CD4-positive, alpha-beta T cell treated with Interleukin-6 for 4 hours (primary cell): ENCODE measurements at places on chromosomes 16 and 17.

GRCh38 chr17:41451154-41451728 lies 10.5 kb upstream of the KRT38 start:
- no peak for DNase-seq

- DNase-seq, result peak; percentile 51
Observed at GRCh38 chr17:75830164-75831031, 13.8 kb downstream of the UNC13D start.

DNA sequence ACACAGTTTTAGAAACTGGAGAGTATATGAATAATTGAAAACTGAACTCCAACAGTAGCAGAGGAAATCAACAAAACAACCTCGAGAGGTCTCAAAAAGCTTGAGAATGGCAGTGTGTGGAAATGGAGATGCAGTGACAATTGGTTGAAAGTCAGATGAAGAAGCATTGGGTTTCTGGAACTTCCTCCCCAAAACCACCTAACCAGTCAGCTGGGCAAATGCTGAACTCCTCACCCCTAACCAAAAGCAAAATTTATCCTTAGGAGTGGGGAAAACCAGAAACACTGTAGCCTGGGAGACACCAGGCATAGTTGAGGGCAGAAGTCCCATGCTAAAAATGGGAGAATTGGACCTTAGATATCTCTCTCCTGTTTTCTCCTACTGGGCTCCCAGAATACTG lies 109.9 kb downstream of the TANC2 start:
- DNase-seq, result no peak

DNA sequence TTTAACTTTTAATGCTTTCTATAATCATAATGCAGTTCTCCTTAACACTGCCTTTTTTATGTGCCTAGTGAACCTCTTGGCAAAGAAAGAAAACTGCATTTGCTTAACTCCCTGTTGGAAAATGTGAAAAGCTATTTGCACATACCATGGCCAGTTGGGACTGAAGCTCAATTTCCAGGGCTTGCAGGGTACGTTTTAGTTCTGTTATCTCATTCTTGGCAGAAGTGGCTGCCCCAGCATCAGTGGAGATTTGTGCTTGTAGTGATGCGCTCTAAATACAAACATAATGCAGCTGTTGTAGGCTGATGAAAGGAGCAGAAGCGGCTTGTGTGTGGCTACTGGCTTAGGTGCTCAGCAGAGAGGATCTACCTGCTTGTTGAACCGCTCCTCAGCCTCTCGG lies 3.7 kb downstream of the KRT24 start:
- DNase-seq, result no peak

GRCh38 chr16:54687043-54687899 lies 243.4 kb upstream of the IRX5 start:
- no peak for DNase-seq

DNA sequence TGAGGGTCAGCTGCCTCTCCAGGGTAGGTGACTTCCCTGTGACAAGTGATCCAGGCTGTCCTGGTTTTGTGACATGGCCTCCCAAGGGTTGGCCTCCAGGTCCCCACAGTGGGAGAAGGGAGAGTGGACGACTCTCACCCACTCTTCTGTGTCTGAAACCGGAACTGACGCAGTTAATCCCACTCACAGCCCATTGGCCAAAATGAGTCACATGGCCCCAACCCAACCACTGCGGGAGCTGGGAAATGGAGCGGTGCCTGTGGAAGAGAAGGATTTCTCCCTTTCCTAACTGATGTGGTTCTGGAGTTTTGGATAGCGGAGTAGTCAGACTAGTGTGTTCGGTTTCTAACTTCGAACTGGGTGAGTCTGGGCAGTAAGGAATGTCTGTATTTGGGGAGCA lies 79.4 kb downstream of the ABCC6 start:
- no peak for DNase-seq

DNA sequence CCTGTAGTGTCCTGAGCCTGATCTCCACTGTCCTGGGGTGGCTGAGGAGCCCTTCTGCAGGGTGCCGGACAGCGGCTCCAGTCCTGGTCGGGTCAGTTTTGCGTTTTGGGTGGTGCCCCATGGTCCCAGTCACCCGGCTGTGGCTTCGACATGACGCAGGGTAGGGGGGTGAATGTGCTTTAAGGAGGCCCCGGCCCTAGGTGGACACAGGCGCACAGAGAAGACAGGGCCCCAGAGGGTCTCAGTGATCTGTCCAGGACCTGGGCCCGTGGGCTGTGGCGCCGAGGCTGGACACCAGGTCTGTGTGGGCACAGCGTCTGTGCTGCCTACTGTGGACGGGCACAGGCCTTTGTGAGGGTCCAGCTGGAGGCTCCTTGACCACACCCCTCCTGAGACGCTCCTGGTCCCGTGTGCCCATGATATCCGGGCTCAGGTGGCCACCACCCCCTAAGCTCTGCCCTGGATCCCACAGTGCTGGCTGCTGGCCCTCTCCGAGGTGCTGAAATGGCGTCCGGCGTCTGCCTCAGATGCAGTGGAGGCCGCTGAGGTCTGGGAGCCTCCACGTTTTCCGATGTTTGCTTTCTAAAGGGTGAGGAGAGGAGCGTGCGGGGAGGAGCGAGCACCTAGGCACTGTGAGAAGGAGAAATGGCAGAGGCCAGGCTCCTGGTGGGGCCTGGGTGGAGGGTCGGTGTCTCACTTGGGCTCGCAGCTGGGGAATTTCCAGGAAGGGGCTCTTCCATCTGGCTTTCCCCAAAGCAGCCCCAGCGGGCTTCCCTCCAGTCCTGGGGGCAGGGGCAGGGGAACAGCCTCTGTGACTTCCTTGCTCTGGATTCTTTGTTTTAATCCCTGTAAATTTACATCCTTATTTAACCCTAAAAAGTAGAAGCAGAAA lies 56.1 kb upstream of the ACSF3 start:
- peak; percentile 29 for DNase-seq

DNA sequence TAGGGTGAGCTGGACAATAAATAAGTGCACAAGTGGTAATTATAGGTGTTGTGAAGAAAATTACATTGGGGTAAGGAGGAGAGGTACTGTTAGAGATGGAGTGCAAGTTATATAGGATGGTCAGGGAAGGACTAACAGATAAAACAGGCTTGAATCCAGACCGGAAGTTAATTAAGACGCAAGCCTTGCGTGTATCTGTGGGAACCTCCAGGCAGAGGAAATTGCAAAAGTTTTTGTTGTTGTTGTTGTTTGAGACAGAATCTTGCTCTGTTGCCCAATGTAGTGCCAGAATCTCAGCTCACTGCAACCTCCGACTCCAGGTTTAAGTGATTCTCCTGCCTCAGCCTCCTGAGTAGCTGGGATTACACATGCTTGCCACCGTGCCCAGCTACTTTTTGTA lies 2.4 kb upstream of the ZNF18 start:
- DNase-seq, result no peak

GRCh38 chr16:76818606-76819181 lies 372.3 kb upstream of the MON1B start:
- DNase-seq, result no peak

DNA sequence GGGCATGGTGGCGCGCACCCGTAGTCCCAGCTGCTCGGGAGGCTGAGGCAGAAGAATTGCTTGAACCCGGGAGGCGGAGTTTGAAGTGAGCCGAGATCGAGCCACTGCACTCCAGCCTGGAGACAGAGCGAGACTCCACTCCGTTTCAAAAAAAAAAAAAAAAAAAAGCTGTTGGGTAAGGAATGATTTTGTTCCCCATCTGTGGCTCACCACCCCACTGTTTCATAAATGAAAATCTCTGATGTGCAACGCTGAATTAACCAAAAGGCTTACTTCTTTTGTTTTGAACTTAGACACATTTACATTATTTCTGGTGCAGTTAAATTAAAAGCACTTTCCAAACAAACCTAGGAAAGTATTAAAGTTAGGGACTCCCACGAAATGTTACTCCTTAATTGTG lies 1.2 kb upstream of the METTL9 start:
- DNase-seq, result no peak

DNA sequence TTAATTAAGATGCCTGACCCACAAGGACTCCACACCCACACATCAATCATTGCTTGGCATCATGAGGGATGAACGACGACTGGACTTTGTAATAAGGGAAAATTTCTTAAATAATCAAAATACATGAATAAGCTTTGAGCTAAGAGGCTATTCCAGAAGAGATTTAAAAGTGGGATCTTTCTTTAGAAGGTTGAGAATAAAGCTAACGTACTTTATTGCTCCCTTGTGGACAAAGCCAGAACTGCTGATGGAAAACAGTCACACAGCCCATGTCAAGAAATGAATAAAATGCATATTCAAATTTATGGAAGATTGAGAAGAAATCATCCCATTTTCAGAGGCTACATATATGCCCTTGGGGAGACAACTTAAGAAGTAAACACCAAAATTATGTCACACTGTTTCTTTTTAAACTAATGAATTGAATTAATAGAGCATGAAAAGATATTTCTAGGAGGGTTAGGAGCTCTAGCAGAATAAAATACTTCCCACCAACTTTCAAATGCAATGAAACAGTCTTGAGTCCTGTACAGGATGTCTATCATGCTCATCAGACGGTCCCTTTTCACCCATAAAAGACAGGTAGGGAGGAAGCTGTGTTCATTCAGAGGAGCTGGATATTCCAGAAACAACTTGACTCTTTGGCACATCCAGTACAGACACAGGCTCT lies 60.2 kb upstream of the PHOSPHO1 start:
- DNase-seq, result peak; percentile 9

DNA sequence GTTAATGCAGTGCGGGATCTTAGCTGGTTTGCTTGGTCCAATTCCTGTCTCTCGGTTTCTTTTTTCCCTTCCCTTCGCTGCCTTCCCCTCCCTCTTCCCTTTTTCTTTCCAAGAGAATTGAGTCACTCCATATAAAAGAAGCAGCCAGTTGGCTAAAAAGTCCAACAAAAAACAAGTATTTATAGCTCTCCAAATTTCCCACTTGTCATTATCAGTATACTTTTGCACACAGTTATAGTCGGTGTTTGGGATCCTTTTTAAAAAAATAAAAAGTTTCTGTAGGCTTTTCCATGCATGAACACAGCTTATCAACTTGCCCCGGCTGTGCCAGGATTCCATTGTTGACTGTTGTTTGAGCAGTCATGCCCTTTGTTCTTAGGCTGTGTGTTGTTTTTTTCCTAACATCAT lies 24.9 kb downstream of the HMOX2 start:
- DNase-seq, result no peak

GRCh38 chr17:31680126-31680525 lies 178.9 kb downstream of the COPRS start:
- DNase-seq, result no peak

- no peak for DNase-seq
Observed at GRCh38 chr16:22885951-22886350, 72.0 kb downstream of the HS3ST2 start.

DNA sequence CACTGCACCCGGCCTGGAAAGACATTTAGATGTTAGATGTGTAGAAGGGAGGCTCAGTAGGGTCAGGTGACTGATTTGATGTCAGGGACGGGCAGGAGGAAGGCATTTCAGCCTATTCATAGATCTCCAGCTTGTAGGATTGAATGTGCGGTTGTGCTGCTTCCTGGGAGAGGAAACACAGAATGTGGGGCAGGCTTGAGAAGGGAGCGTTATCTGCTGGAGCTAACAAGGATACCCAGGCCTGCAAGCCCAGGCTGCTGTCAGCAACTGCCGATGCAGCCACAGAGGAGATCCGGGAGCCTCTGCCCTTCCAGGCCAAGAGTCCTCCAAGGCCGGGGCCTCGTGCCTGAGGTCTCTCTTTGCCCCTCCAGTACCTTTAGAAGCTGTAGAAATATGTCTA lies 205.6 kb downstream of the SPECC1 start:
- DNase-seq, result no peak

DNA sequence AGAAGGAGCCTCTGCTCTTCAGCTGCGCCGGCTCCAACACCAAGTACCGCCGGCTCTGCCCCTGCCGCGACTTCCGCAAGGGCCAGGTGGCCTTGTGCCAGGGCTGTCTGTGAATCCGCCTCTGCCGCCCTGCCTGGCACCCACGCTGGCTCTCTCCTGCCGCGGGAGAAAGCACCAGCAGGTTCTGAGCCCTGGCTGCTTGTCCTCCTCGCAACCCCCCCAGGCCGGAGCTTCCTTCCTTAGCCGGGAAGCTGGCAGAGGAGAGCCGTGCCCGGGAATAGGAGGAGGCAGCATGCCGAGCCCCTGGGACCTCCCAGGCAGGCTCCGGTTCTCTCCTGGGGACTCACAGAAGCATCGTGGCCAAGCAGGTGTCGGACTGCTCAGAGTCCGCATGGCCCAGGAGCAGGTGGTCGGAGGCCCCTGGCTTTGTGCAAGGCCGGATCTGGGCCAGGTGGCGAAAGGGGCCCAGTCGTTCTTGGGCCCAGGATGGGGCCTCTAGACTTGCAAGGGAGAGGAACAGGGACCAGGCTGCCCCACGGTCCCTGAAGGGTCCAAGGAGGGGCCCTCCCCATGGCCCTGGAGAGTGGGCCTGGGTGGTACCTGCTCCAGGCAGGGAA lies 80.6 kb downstream of the MGAT5B start:
- no peak for DNase-seq

DNA sequence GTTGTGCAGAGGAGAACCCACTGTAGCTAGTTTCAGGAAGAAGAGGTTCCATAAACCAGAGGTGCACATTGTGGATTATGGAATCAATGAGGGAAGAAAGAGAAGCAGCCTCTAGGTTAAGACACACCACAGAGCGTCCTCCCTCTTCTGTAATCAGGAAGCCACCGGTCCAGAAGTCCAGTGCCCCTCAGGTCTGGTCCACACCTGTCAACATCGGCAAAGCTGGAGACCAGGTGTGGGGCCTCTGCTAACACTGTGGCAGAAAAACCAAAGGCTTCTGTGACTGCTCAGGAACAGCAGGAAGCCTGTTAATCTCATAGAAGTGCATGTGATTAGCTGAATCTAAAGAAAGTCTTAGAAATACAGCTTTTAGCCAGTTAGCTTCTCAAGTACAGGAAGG lies 23.3 kb downstream of the LIMD2 start:
- DNase-seq, result no peak

- DNase-seq, result no peak
Observed at GRCh38 chr17:50238601-50239280, 35.5 kb upstream of the TMEM92 start.

- DNase-seq, result no peak
Observed at GRCh38 chr17:9226130-9226793, 205.0 kb downstream of the NTN1 start.

GRCh38 chr17:50064253-50065001 lies 8.5 kb downstream of the ITGA3 start:
- no peak for DNase-seq

- DNase-seq, result no peak
Observed at GRCh38 chr16:84999857-85000480, 11.4 kb downstream of the ZDHHC7 start.

GRCh38 chr16:67613808-67614207 lies 31.1 kb upstream of the CARMIL2 start:
- peak; percentile 12 for DNase-seq
